Liver (tissue), 10 donors: ENCODE measurements at places on chromosomes 5 and 9.

DNA sequence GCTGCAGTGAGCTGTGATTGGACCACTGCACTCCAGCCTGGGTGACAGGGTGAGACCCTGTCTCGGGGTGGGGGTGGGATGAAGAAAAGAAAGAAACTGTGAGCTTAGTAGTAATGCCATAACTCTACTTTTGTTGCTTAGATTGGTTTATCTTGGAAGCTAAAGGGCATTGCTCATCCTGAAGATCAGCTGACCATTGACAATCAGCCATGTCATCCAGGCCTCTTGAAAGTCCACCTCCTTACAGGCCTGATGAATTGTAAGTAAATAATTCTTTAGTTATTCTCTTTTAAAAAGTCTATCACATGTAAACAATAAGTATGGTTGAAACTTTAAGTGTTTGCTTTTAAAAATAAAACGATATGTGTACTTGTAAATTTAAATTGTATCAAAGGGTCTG, 11.4 kb downstream of the OCLN start:
- no peak for DNase-seq

DNA sequence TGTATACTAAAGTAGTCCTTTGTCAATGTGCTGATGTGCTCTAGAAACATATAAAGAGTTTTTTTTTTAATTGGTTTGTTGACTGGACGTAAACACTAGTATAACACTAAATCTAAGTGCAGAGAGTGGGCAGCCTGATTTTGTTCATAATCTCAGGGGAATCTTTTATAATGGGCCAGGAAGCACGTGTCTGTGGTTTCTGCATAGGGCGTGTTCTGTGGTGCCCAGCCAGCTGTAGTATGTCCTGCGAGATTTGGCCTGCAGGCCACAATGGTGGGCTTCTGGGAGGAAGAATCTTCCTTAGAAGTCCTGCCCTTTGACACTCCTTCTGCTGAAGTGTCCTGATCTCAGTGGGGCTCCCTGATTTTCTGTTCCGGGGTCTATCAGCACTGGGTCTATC, 49.0 kb upstream of the DHFR start:
- DNase-seq = no peak

- DNase-seq = no peak
Measured at GRCh38 chr5:115626445-115626823, 598 bp upstream of the TMED7 start.

DNA sequence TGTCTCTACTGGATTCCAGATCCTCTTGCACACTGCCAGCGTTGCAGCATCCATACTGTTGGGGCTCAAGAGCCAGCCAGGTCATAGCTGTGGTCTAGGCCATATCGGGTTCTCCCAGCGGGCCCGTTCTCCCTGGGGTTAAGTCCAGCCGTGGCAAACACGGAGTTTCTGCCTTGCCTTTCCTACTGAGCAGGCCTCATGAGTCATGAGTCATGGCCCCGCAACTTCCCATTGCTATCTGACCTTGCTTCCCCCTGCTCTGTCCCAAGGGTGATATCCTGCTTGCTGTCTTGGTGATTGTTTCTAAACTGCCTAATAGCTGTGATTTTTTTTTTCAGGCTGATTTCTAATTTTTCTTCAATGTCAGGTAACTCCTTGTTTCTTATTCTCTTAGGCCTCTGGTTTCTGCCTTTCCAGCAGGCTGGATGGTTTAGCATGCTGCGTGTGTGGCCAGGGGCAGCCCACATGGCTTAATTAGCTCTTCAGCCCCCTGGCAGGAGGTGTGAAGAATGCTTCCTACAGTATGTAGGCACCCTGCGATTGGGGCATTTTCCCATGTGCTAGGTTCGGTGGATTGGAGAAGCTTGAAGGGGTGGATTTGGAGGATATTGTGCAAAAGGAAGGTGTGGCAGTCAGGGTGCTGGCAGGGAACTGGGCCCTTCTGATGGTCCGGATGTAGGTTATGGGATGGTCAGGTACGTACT, 18.7 kb downstream of the DAPK1 start:
- no peak for DNase-seq
